ENCODE measurements at places on chromosomes 3 and 15.

GRCh38 chr15:85711580-85712192, 83.0 kb downstream of the KLHL25 start:
- DNase-seq = no peak

- no peak for DNase-seq
Measured at GRCh38 chr15:64162478-64162868, 349 bp downstream of the PPIB start.

DNA sequence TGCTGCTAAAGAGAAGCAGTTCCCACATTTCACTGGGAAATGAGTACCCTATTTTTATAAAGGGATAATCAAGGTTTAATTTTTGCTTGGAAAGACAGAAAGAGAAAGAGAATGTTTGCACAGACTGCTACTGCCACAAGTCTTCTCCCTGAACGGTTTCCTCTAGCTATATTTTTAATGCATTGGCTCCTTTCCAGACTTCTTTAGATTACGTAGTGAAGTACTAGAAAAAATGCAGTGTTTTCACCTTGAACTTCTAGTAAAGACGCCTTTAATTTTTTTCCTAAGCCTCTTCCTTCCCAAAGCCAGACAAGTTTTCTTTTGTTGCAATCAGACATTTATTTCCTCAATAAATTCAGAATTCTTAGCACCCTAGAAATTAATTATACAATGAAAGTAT, 248.3 kb upstream of the CCDC54 start:
- DNase-seq = no peak

GRCh38 chr3:134898181-134898754, 103.2 kb downstream of the EPHB1 start:
- DNase-seq = no peak

Measured in GM12864 (cell line).